ENCODE measurements at places on chromosomes 3 and 15. TPM values are rescaled to one million over a fixed set of nuclear protein-coding genes. Genes with fewer than 3 reads are reported as not detected.

The CHCHD4 gene
- 38.6 TPM for total RNA-seq

The STAB1 gene
- 0.05 TPM for total RNA-seq

The MRAS gene
- total RNA-seq = 9.3 TPM

The SEMA7A gene
- total RNA-seq = 2.4 TPM

The GOLGA8H gene
- total RNA-seq = 2.4 TPM

The CCR3 gene
- not detected for total RNA-seq

The SATB1 gene
- 0.13 TPM for total RNA-seq

The DISP2 gene
- total RNA-seq = 1.3 TPM

The DNASE1L3 gene
- total RNA-seq = not detected

The RTP4 gene
- total RNA-seq = not detected

The CDCP1 gene
- 13.6 TPM for total RNA-seq

The TM4SF1 gene
- 2,525 TPM for total RNA-seq

The GOLGA8G gene
- total RNA-seq = not detected

All from A549 treated with CpdA at 1 μM for 4 hours (cell line).